ENCODE measurements at places on chromosomes 1 and 21. TPM values are rescaled to one million over a fixed set of nuclear protein-coding genes. Genes with fewer than 3 reads are reported as not detected.

DNA sequence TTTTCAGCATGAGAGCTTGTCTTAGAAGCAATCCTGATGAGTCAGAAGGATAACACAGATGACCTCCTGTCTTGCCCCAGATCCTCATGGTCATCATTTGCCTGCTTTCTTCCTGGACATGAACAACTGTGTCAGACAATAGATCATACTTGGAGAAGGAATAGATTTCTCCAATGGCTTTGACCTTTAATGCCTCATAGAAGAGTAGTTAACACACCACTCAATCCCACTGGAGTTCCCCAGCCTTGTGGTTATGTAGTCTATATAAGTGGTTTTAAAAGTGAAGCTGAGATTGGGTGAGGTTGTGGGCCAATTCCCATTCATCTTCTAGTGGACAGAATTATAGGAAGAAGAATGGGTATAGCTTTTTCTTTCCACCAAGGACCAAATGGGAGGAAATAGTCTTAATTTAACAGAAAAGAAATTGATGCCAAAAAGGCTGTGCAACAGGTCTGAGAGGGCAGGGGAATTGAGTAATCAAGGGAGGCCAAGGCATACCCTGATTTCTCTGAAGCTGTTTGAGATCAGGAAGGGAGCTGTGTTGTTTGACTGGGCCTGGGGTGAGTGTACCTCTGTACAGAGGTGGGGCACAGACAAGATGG is 14.4 kb downstream of the PRCC start:
- no peak for DNase-seq

DNA sequence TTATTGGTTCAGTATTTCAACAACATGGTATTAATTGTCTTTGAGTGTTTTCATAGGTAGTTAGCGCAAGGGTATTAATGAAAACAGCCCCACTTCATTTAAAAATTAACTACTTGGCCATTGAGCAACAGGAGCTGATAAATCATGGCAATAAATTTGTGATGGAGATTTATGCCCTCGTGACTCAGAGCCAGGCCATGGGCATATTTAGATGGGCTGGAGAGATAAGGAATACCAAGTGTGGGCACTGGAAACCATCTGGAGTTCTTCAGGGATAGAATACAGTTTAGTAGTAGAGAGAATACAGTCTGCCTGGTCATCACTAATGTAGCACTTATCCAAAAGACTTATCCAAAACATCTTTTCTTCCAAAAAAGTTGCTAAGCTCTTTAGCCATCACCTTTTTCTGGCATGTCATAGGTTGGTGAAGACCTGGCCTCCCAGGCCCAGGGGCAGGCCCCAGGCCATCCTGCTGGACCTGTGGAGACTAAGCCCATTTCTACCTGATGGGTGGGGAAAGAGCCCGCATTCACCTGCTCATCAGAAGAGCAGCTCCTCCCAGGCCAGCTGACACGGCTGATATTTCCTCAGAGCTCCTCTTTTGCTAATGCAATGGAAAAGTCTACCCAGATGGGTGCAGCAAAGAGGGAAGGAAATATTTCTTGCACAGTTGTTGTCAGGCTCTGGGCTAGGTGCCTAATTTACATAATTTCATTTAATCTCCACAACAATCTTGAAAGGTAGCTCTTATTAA is 238.0 kb downstream of the TM2D1 start:
- DNase-seq, result no peak

GRCh38 chr1:98048751-98049325 is 128.0 kb upstream of the DPYD start:
- no peak for DNase-seq

DNA sequence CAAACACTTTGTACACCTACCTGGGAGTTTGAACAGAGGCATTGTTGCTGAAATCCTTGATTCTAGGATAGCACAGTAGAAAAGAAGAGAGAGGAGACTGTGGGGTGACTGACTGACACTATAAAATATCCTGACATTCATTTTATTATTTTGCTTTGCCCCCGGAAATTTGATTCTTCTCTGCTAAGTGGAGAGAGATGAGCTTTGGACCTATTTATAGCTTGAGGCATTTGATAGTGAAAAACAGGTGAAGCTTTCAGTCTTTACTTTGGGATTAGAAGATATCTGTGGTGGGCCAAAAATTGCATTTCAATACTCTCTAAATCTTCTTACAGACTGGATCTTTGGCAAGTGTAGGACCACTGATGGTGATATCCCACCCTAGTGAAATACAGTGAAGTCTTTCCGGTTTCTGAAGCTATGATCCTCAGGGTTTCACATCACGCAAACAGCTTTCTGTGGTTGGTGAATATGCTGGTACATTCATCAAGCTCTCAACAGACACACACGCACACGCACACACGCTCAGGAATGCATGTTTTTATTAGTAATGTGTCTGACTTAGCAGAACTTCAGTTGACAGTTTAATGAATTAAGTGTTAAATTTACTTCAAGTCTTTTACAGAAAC is at the start of gene AMPD1:
Gene AMPD1 (minus strand): TSS at position 117 of the 629 bp plus-strand sequence. CDS start 75 bp downstream, at position 42.
- no peak for DNase-seq

EXO1 gene
- 8.8 TPM for total RNA-seq

RAB3B gene
- total RNA-seq, result not detected

NCMAP gene
- 0.12 TPM for total RNA-seq

DNA sequence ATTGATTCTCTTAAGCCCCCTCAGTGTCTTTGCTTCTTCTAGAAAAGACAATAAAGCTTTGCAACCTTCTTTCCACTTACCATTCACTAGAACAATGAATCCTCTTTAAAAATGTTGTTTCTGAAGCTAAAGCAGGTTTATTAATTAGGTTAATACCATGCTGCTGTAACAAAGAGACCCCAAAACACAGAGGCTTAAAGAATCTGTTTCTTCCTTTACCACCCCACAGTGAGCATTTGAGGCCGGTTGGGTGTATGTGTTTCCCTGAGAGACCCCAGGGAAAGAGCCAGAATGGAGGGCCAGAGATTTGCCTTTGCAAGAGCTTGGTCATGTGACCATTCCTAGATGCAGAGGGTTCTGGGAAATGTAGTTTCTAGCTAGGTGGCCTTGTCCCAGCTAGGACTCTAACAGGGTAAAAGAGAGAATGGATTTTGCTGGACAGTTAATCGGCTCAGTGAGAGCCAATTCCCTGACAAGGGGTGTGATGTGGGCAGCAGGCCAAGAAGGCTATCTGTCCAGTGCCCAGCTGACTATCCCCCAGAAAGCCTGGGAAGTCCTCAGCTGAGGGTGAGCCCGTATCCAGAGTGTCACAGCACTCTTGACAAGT is 191.8 kb upstream of the TMEM51 start:
- no peak for DNase-seq

DNA sequence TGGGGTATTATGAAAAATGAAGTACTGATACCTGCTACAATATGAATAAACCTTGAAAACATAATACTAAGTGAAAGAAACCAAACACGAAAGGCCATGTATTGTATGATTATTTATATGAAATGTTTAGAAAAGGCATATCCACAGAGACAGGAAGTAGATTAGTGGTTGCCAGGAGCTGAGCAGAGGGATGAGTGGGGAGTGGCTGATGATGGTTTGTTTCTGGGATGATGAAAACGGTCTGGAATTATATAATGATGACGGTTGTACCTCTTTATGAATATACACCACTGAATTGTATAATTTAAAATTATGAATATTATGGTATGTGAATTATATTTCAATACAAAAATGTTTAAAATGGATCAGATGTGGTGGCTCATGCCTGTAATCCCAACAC is 63.8 kb upstream of the MPC2 start:
- no peak for DNase-seq

EXTL2 gene
- 1.9 TPM for total RNA-seq

- peak; percentile 4 for DNase-seq
Measured at GRCh38 chr1:209692745-209693504, 11.7 kb upstream of the HSD11B1 start.

- no peak for DNase-seq
Measured at GRCh38 chr1:87024936-87025540, 110.6 kb downstream of the HS2ST1 start.

TTC13 gene
- total RNA-seq, result 8.3 TPM

VWA5B1 gene
- total RNA-seq, result not detected

CASQ1 gene
- not detected for total RNA-seq

DNA sequence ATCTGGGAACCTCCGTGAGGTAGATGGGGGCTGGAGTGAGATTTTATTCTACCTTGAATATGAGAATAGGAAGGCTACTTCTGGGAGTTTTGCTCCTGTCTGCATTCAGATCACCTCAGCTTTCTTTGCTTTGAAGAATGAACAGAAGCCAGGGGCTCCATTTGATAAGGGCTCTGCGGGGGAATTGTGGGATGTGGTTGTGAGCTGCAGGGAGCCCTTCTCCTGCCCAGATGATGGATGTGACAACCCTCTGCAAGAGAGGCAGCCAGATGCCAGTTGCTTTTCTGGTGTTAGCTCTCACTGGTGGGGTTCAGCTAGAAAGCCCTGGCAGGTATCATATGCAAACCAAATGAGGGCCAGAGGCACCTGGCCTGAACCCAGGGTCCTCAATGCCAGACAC is 21.5 kb downstream of the IER5 start:
- DNase-seq, result no peak

PAQR7 gene
- 6.6 TPM for total RNA-seq

DNA sequence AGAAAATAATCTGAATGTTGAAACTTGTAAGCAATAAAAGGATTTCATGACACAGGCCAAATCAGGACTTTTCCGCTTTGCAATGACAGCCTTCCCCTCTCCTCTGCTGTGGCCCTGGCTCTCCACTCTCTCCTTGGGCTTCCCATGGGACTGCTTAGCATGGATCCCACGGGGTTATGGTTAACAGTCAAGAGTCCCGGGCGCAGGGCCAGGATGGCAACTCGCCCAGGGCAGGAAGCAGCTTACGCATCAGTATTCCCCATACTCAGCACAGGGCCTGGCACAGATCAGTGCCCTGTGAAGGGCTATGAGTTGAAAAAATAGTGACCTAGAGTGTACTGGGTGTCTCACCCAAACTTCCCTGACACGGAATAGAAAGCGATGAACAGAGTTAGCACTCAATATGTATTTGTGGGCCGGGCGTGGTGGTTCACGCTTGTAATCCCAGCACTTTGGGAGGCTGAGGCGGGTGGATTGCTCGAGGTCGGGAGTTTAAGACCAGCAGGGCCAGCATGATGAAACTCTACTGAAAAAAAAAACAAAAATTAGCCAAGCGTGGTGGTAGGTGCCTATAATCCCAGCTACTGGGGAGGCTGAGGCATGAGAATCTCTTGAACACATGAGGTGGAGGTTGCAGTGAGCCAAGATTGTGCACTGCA is 29.1 kb upstream of the GRHL3 start:
- no peak for DNase-seq

DNA sequence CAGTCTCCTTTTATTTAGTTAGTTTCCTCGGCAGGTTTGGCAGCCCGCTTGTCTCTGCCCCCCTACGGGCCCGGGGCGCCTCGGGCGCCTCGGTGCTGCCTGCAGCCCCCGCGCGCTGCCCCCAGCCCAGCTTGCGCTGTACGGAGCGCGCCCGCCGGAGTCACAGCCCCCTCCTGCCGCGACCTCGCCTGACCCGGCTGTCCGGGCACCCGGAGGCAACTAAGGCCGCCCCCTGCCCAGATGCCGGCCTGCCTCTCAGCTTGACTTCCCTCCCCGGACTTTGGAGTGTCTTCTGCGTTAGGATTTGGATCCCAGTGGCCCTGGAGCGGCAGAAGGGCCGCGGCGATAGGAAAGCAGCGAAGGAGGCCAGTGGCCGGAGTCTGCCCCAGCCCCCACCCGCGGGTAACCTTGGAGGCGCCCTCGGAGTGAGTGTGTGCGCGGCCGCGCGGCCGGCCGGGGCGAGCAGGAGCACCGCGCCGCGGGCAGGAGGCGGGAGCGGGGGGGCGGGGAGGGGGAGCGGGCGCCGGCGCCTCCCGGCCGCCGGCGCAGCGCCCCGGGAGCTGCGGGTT is 7.6 kb downstream of the CDKN2C start:
- no peak for DNase-seq

LCE6A gene
- not detected for total RNA-seq

- DNase-seq, result no peak
Measured at GRCh38 chr1:78688697-78689096, 39.1 kb downstream of the IFI44 start.

KCNK1 gene
- 11.2 TPM for total RNA-seq

GRCh38 chr1:67242016-67242415 is 65.7 kb upstream of the IL12RB2 start:
- no peak for DNase-seq

LCE1A gene
- total RNA-seq, result not detected

KRTAP22-2 gene
- total RNA-seq, result not detected

DNA sequence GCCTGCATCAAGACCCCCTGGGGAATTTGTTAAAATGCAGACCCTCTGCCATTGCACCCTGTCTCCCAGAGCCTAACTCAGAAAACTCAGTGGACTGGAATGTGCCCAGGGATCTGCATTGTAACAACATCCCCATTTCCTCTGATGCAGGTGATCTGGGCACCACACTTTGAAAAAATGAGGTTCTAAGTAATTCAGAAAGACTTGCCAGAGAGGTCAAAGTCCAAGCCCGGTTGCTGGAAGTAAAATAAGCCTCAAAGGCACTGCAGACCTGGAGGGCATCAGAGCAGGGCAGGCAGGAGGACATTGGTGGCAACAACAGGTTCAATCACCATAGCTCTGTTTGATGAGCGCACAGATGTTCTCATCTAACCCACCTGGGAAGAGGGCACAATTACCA is 90.7 kb downstream of the SYT2 start:
- DNase-seq, result no peak

DNA sequence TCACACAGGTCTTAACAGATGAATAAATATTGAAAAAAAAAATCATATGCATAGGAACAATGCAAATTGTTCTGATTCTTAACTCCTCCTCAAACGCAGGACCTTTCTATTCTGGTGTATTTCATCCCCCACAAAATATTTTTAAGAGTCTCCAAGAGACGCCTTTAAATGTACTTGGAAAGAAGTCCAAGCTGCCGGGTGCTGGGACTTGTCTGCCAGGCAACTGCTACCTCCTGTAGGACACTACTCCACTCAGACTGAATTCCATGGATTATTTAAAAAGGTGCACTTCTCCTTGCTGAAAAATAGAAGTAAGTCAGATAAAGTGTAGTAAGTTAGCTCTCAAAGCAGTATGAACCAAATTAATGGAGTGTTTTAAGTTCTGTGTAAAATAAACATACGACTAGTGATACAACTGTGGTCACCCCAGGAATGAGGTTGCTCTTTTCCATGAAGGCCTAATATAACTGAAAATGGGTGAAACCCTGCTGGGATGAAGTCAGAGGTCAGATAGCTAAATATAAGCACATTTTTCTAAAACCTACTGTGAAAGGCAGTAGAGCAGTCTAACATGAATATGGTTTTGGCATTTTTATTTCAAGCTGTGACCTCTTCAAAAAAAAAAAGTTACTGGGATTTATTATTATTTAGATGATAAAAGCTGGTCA is 189.2 kb upstream of the PBX1 start:
- DNase-seq, result no peak

DNA sequence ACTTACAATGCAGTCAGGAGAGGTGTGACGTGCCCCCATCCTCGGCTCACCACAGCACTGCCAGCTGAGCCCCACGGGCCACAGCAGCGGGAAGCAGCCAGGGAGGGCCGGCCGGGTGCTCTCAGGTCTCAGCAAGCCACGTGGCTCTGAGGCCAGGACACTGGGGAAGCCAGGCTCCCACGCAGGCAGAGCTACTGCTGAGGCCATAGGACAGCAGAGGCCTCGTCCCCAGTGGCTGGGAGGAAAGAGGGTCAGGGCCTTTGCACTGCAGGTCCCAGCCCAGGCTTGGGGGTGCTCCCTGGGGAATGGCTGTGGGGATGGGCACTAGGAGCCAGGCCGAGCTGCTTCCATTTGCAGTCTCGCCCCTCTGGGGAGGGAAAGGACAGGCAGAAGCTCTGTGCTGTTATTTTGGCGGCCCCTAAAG is 5.8 kb downstream of the LRRC47 start:
- no peak for DNase-seq
